Amniotic stem cell (primary cell): ENCODE measurements at places on chromosomes 12 and 14.

GRCh38 chr12:13602172-13602571 is 379.2 kb downstream of the GRIN2B start:
- DNase-seq = no peak

GRCh38 chr12:120047072-120047471 is 58.0 kb downstream of the BICDL1 start:
- no peak for DNase-seq

DNA sequence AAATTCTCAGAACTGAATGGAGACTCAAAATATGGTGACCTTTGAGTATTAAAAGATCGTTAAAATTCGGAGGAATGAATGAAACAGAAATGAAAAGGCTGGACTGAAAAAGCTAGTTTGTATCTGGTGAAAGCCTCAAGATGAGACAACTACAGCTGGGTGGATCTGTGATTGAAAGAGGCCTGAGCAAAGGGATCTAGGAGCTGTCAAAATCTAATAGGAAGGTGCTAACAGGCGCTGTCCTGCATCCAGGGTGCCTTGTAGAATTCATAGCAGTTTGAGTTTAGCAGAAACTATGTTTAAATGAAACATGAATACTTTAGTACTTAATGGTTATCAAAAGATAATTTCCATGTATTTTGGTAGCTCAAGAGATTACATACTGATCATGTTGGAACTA is 2.3 kb downstream of the YY1 start:
- DNase-seq = no peak

DNA sequence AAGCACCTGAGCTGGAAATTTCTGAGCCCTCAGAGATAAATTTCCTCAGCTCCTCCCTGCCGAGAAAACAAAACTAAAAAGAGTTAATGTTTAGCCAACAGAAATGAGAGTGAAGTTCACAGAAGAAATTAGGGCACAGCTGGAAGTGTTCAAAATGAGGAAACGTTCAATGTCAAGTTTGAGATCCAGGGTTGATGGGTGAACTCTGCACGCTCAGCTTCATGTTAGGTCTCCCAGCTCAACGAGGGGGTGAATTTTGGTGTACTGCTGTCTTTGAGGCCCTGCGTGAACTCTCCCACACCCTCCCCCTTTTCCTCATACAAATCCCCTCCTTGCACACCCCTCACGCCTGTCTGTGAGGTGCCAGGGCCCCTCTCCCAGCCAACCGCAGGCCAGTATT is 13.3 kb upstream of the OAS3 start:
- DNase-seq = no peak

- DNase-seq = no peak
Measured at GRCh38 chr14:32023540-32023939, 53.6 kb upstream of the ARHGAP5 start.

- DNase-seq = no peak
Measured at GRCh38 chr14:94702629-94703028, 67.3 kb downstream of the GSC start.

DNA sequence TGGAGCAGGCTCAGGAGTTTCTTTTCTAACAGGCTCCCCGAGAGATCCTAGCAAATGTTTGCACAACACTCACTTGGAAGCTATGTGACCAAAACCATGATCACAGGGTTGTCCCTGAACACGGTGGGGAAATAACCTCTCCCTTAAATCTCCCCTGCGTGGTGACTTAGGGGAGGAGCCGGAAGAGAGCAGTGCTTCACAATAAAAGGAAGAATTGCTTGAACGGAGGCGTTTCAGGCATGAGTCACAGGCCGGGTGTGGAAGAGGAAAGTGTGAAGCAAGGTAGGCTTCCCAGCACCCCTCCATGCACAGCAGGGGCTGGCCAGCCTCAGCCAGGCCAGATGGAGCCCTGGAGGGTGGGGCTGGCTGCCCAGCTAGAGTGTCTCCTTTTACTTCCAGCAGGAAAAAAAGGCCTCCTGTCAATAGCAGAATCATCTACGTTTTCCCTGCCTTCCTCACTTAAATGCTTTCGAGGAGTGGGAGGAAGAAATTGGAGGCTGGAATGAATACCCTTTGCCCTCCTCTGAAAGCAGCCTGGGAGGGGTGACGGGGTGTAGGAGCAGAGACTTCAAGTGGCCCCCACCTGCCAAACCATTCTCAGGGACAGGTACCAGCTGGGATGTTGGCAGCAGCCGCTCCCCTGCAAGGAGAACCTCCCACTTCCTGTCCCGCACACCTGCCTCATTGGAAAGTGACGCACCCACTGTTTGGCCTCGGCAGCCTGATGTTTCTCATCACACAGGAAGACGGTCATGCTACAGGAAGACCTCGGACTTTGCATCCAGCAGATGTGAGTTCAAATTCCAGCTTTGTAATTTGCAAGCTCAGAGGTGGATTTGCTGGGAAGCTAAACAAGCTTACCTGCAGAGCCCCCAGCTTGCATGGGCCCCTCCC is 30.1 kb upstream of the PPP2R5C start:
- DNase-seq = no peak

GRCh38 chr12:56078931-56079722 is 838 bp upstream of the ERBB3 start:
- DNase-seq = peak; percentile 68

DNA sequence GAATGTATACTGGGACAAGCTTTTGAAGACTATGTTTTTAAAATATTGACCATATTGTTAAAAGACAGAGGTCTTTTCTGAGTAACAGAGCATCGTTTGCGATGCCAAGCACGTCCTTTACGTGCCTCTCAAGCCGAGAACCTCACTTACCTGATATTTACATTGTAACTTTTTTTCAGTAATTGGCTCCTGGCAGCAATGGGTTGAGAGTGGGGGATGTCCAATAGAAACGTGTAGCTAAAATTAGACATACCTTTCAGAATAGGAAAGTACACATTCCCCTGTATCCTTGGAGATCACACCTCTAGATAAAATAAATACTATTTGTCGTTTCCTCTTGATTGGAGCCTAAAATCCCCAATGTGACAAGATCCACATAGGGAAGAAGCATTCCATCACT is 222.2 kb upstream of the RGS6 start:
- no peak for DNase-seq

DNA sequence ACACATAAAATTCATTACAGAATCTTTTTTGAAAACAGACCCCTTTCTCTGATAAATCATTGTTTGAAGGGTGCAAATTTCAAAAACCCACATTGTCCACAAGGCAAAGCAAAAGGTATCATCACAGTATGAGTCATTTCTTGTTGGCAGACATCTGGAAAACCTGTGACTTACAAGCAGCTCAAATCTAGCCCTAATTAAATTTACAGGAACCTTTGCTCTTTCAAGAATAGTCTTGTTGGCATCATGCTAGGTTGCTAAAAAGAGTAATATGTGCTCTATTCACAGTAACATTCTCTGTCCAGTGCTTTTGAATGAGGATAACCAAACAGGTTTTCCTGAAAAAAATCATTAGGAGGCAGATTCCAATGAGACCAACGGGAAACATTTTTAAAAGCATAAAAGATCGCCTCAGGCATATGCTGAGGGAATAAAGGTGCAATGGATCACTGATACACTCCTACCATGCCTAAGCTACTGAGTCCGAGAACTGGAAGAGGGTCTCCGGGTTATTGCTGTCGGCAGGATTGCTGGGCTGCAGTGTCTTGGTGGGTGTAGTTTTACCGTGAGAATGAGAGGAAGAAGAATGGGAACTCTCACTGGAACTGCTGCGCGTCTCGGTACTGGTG is 55.5 kb upstream of the TTC7B start:
- no peak for DNase-seq

DNA sequence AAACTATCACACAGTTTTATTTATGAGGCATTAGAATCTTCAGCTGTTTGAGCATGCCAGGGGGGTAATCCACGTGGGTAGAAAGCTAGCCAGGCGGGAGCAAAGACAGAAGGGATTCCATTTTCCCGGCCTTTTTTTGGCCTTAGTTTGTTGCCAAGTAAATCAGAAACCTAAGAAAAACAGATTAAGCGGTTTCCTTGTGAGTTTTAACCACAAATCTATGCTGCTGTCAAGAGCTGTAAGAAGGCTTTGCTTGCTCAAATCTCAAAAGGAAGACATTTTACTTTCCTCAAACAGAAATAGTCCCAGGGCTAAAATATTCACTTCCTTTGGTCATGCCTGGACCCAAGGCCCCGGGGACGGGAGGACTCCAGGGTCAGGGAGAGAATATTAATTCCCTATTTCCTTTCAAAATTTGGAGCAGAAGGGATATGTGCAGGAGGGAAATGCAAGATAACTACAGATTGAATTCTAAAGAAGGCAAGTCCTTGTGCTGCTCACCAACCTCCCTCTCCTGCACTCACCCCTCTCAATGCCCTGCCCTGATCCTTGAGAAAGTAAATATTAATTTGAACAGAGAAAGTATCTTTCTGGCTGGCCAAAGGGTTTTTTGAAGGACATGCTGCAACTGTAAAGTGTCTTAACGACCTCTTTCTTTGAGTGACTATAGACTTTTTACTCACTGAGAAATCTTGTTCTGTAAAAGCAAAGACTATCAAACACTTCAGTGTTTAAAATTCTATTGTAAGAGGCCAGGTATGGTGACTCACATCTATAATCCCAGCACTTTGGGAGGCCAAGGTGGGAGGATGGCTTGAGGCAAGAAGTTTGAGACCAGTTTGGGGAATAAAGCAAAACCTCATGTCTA is 75.7 kb downstream of the HSD17B6 start:
- no peak for DNase-seq

GRCh38 chr12:19316425-19316824 is 122.9 kb upstream of the AEBP2 start:
- no peak for DNase-seq
